ENCODE measurements at places on chromosomes 2 and 18.

- DNase-seq = no peak
Measured at GRCh38 chr2:9473985-9474360, 378 bp upstream of the IAH1 start.

DNA sequence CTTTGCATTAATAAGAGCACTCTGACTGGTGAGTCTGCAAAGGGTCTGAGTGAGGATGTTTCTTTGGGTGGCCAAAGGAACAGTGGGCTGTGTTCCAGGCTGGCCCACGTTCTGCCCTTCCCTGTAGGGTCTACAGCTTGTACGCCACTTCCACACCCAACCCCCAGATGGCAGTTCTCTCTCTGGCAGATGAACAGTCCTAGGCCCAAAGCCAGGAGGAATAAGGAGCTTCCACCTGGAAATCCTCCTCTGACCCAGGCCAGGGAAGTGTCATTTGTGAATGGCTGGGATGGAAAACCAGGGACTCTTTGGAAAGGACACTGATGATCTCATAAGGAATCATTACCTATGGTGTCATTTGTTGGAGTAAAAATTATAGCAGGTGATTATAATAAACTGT is 6.6 kb downstream of the OTOF start:
- no peak for DNase-seq

DNA sequence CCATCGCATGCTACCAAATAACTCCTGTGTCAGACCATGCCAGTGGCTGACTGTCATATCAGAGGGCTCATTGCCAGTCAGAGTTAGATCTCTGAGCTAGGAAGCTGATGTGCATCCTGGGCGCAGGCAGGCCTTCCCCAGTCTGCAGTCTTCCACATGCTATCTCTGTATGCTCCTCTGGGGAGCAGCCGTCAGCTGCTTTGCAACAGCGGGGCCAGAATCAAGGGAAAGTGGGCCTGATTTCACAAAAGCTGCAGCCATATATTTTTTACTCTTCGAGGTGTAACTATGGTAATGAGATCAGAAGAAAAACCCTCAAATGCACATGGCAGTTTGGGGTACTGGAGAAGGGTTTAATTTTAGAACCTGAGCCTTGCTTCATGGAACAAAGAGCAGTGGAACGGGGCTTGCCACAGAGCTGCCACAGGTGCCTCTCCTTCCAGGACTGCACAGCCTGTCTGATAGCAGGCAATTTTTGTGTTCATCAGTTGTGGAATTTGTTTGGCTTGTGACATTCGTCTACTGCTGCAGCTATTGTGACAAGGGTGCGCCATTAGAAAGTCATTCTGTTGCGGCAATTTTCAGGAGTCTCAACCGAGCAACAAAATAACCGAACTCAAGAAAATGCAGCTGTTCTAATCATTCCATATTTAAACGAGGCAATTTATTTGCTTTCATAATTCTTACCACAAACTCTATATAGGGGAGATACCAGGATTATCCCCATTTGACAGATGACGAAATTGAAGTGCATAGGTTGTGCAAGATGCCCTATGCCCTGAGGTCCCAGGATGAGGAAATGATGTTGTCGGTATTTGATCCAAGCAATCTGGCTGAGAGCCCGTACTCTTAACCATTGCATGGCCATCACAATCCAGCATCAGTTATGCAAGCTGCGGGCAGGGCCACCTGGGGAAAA is 109.6 kb upstream of the CYRIA start:
- DNase-seq = no peak

DNA sequence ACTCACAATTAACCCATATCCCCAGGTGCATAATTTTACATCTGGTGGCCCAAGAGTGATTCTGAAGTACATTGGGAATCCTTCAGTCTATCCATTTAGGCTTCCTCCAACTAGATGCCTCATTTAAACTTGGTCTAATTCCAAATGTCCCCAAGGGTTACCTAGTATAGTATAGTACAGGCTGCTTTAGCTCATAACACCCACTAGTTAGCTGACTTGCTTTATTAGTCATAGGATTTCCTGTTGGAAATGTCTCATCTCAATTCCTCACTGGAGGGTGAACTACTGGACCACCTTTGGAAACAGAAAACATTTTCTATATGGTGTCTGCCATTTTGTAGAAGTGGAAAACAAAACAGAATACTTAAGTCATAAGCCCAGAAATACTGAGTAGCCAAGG is 202.5 kb upstream of the SESTD1 start:
- no peak for DNase-seq

DNA sequence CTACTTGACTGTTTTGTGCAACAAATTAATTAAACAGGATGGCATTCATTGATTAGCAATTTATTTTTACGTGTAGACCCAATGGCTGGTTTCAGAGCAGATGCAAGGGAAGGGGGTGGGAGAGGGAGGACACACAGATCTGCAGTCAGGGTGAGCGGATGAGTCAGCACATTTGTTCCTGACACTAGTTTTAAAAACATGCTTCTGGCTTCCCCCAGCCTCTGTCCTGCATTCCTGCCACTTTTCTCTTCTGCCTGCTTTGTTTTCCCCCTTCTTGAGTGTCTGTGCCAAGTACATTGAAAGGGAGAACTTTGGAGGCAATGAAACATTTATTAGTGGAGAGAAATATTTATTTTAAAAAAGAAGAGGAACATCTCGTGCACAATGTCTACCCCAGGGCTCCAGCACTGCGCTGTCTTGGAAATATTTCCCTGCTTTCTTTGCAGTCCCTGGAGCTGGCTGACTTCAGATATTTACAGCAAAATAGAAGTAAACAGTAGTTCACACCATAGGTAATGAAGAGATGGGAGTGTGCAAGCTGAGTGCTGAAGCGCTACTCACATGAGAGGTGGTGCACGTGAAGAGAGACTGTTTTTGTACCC is 52.2 kb downstream of the NRP2 start:
- no peak for DNase-seq

DNA sequence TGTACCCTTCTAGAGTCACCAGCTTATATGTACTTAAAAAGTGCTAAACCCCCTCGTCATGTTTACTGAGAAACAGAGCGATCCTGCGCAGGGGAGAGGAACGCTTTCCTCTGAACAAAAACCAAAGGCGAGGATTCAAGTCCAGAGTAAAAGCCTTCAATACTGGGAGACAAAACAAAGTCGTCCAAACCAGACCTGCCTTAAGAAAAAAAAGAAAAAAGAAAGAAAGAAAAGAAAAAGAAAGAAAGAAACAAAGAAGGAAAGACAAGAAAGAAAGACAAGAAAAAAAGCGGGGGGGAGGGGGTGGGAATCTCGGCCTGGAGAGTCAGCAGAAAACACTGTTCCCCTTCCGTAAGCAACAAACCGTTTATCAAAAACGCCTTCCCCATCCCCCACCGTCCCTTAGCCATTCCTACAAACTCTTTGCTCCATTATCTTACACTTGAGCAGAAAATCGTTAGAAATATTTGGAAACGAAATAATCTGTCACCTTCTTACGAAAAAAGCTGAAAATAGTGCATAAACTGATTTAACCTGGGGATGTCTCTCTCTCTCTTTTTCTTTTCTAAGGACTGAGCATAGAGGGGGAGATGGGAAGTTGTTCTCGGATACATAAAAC is 3.3 kb downstream of the PTGR3 start:
- DNase-seq = no peak

DNA sequence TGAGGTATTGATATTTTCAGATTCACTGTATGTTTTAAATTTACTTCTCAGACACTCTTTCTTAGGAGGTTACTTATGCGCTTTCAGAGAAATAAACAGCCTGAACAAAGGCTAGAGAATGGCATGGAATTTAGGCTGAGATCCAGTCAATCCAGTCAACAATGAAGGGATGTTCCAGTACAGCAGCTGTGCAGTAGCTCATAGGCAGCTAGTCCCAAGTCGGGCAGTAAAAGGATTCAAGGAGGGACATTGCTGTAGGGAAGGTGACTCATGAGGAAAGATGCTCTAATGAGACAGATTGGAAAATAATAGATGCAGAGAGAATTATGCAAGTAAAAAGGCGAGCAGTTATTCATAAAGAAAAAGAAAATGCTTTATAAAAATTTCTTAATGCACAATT is 397.9 kb upstream of the RGPD4 start:
- DNase-seq = no peak

- no peak for DNase-seq
Measured at GRCh38 chr2:169010633-169011460, 20.3 kb downstream of the ABCB11 start.

DNA sequence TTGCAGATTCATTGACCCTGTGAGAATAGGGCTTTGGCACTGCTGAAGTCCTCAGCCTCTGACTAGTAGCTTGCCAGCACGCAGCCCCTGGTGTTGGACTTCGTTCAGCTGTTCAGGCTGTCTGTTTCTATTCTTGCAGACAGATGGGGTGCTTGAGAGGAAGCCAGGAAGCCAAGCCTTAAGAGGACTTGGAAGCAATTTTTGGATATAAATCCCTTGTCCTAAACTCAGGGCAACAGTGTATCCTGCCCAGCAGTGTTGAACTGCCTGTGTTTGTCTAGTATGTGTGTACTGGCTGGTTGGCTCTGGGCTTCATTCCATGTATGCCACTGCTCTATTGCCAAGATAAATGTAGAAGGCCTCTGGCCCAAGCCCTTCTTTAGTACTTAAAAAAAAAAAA is 108.6 kb downstream of the COMMD1 start:
- peak; percentile 93 for DNase-seq

DNA sequence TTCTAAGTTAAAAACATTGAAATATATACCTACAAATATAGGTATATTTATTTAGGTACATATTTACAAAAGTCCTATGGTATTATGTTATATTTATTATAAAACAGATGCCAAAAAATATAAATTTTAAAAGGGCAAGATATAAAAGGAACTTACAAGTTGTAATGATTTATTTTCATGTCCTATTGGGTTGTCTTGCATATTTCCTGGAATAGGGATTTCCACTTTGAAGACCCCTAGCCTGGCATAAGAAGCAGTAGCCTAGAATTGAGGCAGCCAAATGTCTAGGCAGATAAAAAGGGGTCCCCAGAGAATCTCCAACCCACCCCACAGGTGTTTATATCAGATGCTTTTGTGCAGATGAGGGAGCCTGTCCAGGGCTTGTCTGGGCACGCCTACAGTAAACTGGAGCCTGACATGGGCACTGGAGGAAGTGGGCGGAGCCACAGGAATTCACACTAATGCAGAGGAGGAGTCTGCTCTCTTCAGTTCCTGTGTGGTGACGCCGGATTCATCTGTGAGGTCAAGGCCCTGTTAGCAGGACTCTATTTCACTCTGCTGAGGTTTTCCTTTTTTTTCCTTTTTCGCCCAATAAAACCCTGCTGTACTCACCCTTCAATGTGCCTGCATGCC is 1088.9 kb upstream of the PIK3C3 start:
- no peak for DNase-seq

- peak; percentile 50 for DNase-seq
Measured at GRCh38 chr2:134782792-134783191, 55.6 kb upstream of the ACMSD start.

DNA sequence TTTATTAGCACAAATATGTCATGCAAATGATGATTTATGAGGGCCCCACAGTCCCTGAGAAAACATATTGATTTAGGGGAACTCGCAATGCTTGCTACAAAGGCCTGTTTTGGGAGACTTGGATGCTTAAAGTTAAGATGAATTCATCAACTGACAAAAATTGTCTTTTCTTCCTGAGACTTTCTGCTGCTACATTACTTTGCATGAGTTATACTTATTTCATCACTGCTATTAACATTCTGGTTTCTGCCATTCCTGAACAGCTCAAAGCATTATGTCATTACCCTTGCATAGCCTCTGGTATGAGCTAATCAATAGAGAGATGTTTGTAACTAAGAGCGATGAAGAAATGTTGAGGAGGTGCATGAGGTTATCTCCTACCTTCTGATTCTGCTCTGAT is 74.4 kb downstream of the SOX11 start:
- DNase-seq = no peak

GRCh38 chr2:233418761-233419546 is 64.7 kb downstream of the DGKD start:
- no peak for DNase-seq

GRCh38 chr2:136246086-136246669 is 128.2 kb upstream of the CXCR4 start:
- no peak for DNase-seq

DNA sequence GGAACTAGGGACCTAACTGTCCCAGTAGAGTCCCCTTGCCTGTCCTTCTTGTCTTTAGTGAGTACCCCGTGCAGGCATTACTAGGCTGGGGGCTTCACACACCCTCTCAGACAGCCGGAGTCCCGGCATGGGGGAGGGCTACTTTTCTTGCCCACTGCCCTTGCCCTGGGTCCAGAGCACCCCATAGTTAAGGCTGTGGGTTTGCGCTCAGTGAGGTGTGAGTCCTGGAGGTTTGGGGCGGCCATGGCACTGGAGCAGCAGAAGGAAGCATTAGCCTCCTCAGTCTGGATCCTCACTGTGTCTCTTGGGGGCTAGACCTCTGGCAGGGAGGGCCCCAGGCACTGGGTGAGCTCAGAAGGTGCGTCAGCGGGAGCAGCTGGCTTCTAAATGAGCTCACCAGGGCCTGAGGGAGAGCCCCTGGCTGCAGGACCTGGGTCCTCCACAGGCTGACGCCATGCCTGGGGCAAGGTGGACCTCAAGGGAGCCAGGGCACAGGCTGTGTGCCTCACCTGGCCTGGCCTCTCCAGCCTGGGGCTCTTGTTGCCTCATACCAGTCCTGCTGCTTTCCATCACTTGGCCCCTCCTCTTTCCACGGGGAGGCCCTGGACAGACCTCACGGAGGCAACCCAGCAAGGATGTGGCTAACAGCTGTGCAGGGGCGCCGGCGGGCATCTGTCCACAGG is 27.4 kb downstream of the HS6ST1 start:
- DNase-seq = no peak

DNA sequence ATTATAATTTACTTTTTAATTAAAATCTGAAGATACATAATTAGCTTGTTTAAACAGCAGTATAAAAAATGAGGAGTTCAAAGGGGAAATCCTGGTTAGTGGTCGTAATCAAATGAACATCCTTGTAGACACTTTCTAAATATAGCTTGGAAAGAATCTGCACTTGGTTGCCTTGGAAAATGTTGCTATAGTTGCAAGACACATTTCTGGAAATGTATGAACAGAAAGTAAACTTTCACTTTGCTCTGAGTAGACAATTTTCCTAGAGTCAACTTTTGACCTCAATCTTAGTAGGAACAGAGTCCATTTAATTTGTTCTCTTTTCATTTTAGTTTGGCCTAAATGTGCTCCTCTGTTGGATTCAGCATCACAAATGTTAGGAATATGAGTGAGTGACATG is 38.3 kb downstream of the GCA start:
- no peak for DNase-seq

DNA sequence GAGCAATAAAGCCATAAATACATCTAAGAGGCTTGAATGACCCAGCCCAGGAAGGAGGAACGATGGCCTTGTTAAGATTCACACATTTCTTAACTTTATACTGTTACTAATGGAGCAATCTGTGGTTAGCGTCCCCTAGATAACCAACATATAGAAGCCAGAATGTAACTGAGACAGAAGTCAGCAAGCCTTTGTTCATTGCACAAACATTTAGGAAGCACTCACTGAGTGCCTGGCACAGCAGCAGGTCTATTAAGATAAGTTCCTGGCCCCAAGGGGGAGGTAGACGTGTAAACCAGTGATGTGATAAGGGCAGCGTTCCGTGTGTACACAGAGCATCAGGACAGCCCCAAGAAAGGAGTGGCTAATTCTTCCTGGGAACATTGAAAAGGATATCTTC is 63.6 kb upstream of the ATL2 start:
- no peak for DNase-seq

Measured in LNCaP clone FGC (cell line).